NCI-H774 (cell line): ENCODE measurements at places on chromosomes 12 and 14.

- peak; percentile 12 for DNase-seq
Observed at GRCh38 chr14:21385188-21385904, 1.5 kb upstream of the SUPT16H start.

- no peak for DNase-seq
Observed at GRCh38 chr14:104444159-104445030, 135.2 kb upstream of the C14orf180 start.

GRCh38 chr12:114302606-114303315 lies 103.2 kb downstream of the TBX5 start:
- DNase-seq: no peak

DNA sequence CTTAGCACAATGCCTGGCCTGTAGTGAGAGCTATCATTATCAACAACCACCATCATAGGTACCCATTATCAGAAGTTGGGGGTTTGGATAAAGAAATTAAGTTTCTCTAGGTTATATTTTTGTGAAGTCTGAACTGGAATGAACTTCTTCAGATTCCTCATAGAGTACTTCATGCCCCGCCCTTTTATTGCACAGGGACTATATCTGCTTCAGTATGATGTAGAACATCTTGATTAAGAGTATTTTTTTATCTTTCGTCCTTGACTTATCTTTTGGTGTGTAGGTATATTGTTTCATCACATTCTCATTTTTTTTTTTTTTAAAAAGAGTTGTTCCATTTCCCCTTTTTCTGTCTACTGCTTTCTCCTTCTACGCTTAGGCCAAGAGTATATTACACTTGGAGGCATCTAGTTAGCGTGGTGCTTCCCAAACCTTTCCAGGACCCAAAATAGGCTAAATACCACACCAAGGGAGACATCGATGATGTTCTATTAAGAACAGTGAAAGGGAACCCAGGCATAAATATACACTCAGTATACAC lies 467.5 kb downstream of the ZFP36L1 start:
- DNase-seq: no peak

GRCh38 chr14:90606434-90606833 lies 209.6 kb downstream of the CALM1 start:
- DNase-seq: no peak

DNA sequence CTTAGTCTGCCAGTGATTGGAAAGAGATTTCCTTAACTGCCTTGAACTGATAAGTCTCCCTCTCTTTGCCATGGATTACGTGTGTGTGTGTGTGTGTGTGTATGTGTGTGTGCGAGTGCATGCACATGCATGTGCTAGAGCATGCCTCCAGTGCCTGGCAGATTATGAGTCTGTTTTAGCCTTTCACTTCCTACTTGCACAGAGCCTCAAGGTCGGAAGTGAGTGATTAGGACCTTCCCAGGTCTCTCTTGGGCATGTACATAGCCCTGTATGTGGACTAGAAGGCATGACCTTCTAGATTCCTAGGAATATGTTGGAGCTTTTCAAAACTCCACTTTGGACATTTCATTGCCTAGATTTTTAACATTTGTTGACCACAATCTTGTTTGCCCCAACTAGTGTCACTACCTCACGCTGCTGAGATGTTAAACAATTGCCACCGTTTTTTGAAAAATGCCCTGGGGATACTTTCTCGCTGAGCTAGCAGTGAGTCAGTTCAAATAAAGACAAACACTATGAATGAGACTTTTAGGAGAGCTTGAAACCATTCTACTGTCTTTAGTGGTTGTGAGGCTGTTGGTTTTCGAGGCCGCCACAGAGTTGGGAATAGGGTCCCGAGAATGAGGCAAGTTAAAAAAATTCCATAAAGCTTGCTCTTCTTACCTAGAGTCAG lies 28.2 kb downstream of the KIAA0586 start:
- DNase-seq: no peak

- no peak for DNase-seq
Observed at GRCh38 chr12:43776498-43776897, 17.7 kb downstream of the IRAK4 start.

DNA sequence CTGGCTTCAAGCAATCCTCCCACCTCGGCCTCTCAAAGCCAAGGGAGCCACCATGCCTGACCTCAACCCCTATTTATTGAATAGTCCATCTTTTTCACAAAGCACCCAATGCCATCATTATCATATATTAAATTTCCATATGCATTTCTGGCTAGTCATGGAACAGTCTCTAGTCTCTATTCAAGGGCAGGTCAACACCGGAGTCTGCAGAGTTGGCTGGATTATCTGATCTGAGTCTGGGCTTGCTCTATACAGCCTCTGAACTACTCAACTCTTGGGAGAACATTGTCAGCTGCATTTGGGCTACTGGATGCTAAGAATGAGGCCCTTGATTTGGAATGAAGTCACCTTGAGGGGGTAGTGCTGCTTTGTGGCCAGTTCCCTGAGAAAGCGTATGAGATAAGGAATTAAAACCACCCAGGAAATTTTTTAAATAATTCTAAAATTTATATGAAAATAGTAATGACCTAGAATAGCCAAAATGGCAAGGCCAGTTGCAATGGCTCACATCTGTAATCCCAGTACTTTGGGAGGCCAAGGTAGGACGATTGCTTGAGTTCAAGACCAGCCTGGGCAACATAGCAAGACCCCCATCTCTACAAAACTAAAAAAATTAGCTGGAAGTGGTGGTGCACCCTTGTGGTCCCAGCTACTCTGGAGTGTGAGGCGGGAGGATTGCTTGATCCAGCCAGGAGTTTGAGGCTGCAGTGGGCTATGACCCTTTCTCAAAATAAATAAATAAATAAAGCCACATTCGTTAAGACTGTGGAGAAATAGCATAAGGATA lies 6.9 kb upstream of the NAA25 start:
- DNase-seq: no peak

DNA sequence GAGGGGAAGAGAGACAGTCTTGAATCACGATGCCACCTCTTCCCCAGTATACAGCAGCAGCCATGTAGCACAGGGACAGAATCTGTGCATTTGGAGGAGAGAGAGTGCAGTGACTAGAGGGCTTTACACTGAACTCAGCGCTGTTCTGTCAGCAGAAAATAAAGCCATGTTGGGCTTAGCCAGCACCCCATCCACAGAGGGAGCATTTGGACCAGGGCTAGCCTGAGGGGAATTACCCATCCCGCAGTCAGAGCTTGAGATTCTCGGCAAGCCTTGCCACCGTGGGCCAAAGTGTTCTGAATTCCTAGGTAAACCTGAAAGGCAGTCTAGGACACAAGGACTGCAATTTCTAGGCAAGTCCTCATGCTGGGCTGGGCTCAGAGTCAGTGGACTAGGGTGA lies 120.4 kb upstream of the CNOT2 start:
- DNase-seq: no peak

GRCh38 chr12:28558250-28558649 lies 368.0 kb downstream of the CCDC91 start:
- DNase-seq: no peak

GRCh38 chr14:32404784-32405573 lies 75.9 kb downstream of the AKAP6 start:
- DNase-seq: no peak

GRCh38 chr12:28780096-28780495 lies 369.0 kb upstream of the FAR2 start:
- DNase-seq: no peak

DNA sequence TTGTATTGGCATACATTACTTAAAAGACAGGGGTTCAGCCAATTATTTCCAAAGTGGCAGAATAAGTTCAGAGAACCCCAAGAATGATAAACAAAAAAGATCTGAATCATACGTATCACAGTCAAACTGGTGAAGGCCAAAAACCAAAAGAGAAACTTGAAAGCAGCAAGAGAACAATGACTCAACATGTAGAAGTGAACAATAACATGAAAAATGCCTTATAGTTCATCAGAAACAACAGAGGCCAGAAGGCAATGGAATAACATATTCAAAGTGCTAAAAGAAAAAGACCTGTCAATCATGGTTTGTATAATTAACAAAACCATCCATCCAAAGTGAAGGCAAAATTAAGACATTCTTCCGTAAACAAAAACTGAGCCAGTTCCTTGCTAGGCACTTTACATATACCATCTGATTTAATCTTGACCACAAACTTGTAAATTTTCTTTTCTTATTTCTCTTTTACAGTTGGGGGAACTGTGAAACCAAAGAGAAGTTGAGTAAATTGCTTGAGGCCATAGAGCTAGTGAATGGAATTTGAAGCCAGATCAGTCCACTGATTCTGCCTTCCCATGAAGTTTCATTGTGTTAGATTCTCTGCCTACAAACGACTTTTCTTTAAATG lies 232.1 kb upstream of the SEL1L start:
- no peak for DNase-seq

- no peak for DNase-seq
Observed at GRCh38 chr12:50569876-50570275, 65.1 kb downstream of the DIP2B start.

DNA sequence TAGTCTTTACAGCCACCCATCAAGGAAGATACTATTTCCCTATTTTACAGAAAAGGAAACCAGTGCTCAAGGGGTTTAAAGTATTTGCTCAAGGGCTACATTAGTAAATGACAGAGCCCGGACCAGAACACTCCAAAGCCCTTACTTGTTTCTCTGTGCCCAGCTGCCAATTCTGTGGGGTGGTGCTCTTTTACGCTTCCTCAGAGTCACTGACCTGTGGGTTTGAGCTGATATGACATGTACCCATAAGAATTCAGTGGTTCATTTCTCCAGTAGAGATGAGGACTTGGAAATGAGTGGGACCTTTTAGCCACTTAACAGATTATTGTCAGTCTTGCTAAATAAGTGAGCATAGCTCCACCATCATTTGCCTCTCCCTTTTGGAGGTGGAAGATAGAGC lies 37.4 kb upstream of the NKX2-8 start:
- no peak for DNase-seq

GRCh38 chr12:10069099-10069498 lies 29.7 kb downstream of the CLEC1A start:
- DNase-seq: no peak

GRCh38 chr12:104463368-104463767 lies 6.6 kb downstream of the CHST11 start:
- DNase-seq: no peak

DNA sequence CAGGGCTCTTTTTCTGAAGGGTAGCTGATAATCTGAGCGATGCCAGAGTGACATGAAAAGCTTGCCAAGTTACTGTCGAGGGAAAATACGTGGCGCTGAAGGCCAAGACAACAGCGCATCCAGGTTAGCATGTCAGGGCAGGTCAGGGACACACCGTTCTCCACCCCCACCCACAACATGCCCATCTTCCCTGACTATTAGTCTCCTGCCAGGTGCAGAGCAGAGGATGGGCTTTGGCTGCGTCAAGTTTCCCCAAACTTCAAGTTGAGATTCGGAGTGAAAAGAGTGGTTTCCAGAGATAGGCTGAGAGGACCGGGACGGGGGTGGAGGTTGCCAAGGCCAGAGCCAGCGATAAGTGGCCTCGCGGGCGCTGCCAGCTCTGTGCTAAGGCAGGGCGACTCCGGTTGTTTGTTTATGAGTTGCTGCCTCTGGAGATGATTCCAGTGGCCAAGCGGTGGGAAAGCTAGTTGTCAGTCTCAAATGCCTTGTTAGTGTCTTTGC lies 1.7 kb downstream of the TRHDE start:
- no peak for DNase-seq

GRCh38 chr14:86766469-86766868 lies 1226.5 kb downstream of the GALC start:
- DNase-seq: no peak

- DNase-seq: no peak
Observed at GRCh38 chr12:116863275-116863767, 17.9 kb downstream of the HRK start.

- no peak for DNase-seq
Observed at GRCh38 chr14:90341784-90342183, 10.0 kb upstream of the NRDE2 start.

DNA sequence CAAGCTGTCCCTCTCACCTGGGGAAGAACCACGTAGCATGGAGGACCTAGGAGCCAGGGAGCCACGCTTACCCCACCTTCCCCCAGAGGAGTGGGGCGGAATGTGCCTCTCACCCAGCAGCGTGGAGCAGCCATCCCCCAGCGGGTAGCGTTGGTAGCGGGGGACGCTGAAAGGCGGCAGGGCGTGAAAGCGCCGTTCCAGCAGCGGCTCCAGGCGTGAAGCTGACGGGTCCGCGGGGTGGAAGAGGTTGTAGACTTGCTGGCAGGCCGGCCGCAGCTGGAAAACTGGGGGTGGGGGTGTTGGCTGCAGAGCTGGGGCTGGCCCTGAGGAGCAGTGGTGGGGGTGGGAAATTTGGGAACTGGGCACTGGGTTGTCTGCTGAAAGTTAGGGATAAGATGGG lies 11.9 kb downstream of the ARL6IP4 start:
- DNase-seq: no peak

GRCh38 chr12:1629338-1630132 lies 504 bp downstream of the WNT5B start:
- no peak for DNase-seq

- DNase-seq: no peak
Observed at GRCh38 chr12:97292588-97292987, 170.0 kb upstream of the RMST start.

GRCh38 chr12:103677341-103677740 lies 90.3 kb downstream of the STAB2 start:
- DNase-seq: peak; percentile 71

DNA sequence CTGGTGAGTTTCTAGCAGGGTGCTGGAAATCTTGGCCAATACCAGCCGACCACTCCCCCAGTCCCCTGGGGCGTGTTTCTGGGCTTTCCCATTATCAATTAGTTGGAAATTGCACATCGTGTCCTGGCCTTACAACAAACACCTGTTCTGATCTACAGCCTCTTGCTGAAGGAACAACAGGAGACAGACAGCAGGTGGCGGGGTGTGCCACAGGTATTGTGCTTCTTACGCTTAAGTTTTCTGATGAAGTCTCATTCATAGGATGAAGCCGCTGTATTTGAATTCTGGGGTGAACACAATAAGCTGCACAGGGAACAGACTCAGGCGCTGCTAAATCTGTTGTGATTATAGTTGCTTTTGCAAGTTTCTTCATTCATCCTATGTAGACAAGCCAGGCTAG lies 703 bp downstream of the HIGD1C start:
- no peak for DNase-seq

GRCh38 chr12:25689996-25690501 lies 137.0 kb upstream of the LMNTD1 start:
- DNase-seq: peak; percentile 15

DNA sequence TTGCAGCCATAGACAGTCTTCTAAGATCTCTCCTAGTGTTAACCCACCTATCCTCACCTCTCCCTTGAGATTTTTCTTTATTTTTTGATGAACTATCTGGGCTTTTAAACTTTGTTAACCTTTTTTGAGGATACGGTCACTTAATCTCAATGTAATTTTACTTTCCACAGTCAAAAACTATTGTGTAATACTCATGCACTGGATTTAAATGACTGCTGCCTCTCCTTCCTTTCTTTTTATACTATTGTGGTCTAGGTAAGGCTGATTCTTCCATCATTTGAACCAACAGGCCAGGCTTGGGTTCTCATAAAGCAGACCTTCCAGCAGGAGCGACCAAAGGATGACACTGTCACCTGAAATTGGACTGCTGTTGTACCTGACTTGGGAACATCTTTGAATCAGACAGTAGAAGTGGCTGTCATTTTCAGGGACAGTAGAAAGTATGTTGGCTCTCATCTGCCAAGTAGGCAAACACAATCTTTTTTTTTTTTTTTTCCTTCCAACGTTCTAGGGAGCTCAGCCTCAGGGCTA lies 689 bp upstream of the PDE3A start:
- no peak for DNase-seq
